ENCODE measurements at places on chromosomes 5 and 9.

DNA sequence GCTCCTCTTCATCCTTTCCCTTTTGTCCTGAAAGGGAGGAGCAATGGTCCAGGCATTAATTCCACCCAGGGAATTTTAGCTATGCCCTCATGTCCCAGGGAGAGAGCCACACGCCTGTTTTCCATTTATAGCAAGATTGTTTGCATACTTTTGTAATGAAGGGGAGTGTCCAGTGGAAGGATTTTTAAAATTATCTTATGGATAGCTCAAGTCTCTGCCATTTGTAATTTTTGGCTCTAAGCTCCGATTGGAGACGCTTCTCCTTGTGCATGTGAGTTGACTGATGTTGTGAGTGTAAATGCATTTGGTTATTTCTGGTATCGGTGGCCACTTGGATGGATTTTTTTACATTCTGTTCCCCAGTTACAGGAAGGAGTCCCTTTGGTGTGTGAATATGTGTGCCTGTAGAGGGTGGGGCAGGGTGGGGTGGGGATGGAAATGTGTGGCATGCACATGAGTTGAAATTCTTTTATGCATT lies 7.2 kb upstream of the RPL26L1 start:
- no peak for DNase-seq

GRCh38 chr9:32573821-32574220 lies 862 bp upstream of the NDUFB6 start:
- no peak for DNase-seq

- no peak for DNase-seq
Measured at GRCh38 chr5:51203598-51203997, 179.7 kb upstream of the ISL1 start.

DNA sequence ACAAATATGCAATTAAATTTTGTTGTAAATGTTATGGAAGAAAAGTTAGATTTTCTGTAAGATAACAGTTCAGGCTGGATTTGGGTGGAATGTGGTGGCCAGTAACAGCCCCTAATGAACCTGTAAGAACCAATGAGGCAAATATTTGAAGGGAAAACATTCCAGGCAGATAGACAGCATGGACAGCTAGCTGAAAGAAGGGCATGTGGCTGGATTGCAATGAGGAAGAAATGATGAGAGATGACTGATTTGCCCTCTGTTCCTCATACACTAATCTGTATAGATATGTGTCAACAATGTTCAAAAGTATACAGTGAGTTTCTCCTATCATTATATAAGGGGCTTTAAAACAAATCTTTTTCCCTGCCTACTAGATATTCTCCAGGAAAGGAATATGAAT lies 58.8 kb downstream of the MAN2A1 start:
- no peak for DNase-seq

GRCh38 chr9:76902395-76902794 lies 3.5 kb downstream of the PRUNE2 start:
- DNase-seq = no peak

- no peak for DNase-seq
Measured at GRCh38 chr5:170525470-170526211, 21.8 kb downstream of the KCNIP1 start.

DNA sequence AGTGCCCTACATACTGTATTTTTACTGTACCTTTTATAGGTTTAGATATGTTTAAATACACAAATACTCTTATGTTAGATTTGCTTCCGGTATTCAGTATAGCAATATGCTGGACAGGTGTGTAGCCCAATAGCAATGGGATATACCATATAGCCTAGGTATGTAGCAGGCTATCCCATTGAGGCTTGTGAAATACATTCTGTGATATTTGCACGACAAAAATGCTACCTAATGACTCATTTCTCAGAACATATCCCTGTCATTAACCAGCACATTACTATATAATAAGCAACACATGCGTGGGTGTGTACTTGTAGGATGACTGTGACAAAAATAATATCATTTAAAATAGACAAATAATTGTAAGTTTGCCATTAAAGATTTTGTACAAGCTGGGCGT lies 208.8 kb downstream of the MRPS30 start:
- DNase-seq = no peak

DNA sequence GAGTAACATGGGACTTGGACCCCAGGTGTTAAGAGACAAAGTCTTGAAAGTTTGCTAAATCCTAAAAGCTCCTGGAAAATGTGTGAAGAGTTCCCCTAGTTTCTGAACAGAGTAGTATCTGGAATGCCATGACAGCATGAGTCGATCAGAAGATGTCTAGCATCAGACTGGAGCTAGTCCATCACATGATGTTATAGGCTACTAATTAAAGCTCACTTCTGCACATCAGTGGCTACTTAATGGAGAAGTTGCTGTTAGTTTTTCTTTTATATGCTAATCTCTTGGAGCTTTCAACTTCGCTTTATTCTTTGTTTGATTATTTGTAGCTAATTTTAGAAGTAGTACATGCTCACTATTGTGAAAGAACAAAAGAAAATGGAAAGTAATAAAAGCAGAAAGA lies 471.3 kb upstream of the KLF4 start:
- no peak for DNase-seq

- DNase-seq = no peak
Measured at GRCh38 chr5:166401391-166401790, 1890.1 kb upstream of the WWC1 start.

DNA sequence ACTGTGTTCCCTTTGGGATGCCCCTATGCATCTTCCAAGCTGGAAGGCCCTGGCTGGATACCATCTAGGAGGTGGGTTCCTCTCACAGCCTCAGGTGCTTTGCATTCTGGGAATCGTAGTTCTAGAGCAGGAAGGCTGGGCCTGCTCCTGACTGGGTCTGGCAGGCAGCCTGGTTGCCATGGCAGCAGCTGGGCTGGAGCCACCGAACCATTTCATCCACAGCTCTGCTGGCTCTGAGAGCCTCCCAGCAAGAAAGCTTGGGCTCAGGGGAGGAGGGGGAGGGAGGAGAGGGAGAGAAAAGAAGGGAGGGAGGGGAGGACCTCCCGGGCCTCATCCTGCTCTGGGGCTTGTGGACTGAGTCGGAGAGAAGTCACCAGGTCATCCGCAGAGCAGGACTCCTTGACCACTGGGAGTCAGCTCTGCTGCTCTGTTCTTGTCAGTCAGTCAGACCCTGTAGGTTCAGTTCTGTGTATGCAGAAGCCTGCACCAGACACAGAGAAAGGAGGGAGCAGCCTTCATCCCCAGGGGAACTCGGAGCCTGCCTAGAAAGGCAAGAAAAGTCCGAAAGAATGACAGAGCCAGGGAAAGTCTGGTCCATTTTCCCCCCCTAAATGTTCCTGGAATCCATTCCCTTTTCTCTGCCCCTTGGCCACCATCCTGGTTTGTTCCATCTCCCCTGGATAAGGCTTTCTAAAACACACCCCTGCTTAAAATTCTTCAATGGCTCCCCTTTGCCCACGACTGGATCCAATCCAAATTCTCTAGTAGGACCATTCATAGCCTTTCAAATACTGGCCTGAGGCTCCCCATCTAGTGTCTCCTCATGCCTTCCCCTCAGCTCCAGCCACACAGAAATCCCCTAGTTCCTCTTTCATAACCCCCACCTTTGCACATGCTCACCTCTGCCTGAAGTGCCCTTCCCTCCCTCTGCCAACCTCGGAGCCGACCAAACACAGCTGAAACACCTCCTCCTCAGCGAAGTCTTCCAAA lies 65.4 kb upstream of the ARAP3 start:
- no peak for DNase-seq
